Endothelial cell of umbilical vein (primary cell): ENCODE measurements at places on chromosomes 5 and 9. TPM values are rescaled to one million over a fixed set of nuclear protein-coding genes. Genes with fewer than 3 reads are reported as not detected.

The PCDHGB4 gene
- total RNA-seq = 4.4 and 6.5 TPM in 2 replicates

The TAF1L gene
- not detected in 2 replicates for total RNA-seq

The SPINK6 gene
- total RNA-seq = not detected in 2 replicates

The PAPPA gene
- total RNA-seq = 0.12 and 0.13 TPM in 2 replicates

The CER1 gene
- total RNA-seq = not detected in 2 replicates
